ENCODE measurements at places on chromosomes 12 and 14.

GRCh38 chr12:18297902-18298301 lies 36.6 kb downstream of the PIK3C2G start:
- no peak for DNase-seq

GRCh38 chr12:48351022-48351708 lies 446 bp upstream of the ZNF641 start:
- DNase-seq: peak; percentile 53

DNA sequence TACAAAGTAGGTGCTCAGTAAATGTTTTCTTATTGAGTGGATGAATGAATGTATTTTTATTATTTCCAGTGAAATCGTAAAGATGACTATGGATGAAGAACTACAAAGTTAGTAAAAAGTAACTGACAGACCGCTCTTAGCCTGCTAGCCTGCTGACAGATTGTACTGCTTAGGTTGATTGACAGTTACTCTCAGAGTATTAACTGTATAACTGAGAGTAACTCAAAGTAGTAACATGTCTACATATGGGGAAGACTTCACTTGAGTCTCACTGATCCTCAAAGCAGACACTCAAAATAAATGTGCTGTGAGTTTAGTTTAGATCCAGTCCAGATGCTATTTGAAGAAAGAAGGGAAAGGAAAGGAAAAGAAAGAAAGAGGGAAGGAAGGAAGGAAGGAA lies 272.3 kb upstream of the AMIGO2 start:
- DNase-seq: no peak

DNA sequence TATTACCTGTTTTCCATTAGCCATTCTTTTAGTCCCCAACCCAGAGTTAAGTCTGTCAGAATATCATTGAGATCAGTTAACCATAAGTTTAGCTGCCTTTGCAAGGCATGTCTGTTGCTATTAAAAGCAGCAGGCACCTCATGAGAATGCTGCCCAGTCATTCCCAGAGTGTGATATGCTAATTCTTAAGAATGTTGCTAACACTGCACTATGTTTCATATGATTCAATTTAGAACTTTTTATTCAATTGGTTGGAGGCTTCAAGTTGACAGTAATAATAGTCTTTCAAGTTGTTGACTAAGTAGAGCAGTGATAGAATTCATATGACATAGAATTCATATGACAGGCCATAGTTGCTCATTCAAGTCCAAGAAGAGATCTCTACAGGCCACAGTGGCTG lies 292.3 kb downstream of the FUT8 start:
- peak; percentile 13 for DNase-seq

- DNase-seq: no peak
These were observed 149.2 kb upstream of the LRIG3 start for GRCh38 chr12:59069516-59069915.

GRCh38 chr14:51023964-51024363 lies 70.9 kb downstream of the TRIM9 start:
- DNase-seq: peak; percentile 23

GRCh38 chr14:46008348-46008747 lies 643.2 kb downstream of the RPL10L start:
- no peak for DNase-seq

DNA sequence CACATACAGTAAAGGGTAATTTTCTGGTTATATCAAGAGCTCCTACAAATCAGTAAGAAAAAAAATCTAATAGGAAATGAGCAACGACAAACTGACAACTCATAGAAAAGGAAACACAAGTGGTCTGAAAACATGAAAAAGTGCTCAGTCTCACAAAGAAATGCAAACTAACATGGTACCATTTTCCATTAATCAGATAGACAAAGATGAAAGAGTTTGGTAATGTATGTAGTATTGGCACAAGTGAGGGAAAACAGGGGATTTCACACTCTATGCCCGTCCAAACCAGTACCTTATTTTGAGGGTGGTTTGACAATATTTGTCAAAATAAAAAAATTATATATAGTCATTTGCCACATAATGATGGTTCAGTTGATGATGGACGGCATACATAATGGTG lies 13.2 kb downstream of the PTPN11 start:
- no peak for DNase-seq

DNA sequence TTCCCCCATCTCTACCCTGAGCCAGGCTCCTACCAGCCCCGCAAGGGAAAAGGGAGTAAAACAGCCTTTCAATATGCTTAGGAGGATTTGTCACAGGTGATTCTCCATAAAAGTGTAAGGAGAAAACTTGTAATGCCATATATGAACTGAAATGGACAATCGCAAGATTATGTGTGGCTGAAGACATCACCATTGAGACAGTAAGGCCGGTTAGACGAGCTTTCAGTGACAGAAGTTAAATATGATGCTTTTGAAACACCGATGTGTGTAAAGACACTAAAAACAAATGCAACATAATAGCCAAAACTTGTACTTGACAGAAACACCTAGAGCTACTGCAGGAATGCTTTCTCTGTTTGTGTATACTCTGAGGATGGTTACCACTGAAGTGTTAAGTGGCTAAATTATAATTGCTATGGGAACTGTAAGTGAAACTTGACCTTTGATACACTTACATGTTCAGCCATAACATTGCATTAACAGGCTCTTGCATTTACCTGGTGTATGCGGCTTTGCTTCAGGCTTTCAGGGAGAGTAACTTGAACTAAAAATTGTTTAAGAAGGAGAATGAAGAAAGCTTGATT lies 42.3 kb downstream of the FAR2 start:
- no peak for DNase-seq

GRCh38 chr12:102676812-102677211 lies 196.4 kb upstream of the IGF1 start:
- no peak for DNase-seq

GRCh38 chr14:101721951-101722661 lies 39.4 kb upstream of the PPP2R5C start:
- no peak for DNase-seq

DNA sequence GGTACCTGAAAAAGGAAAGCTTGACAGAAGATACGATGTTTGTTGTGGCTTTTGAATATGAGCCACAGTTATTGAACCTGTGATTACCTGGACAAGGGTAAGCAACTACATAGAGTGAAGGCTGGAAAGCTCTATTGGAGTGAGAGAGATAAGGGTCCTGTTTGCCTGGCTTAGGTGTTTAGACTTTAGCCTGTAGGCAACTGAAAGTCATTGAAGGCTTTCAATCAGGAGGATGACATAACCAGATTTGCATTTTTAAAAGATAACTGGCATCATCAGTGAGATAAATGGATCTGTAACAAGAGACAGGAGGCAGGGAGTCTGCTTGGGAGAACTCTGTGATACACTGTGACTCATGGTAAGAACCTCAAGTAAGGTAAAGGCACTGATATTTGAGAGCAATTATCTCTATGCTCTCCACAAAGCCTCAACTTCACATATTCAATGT lies 128.9 kb upstream of the SOX5 start:
- DNase-seq: no peak

DNA sequence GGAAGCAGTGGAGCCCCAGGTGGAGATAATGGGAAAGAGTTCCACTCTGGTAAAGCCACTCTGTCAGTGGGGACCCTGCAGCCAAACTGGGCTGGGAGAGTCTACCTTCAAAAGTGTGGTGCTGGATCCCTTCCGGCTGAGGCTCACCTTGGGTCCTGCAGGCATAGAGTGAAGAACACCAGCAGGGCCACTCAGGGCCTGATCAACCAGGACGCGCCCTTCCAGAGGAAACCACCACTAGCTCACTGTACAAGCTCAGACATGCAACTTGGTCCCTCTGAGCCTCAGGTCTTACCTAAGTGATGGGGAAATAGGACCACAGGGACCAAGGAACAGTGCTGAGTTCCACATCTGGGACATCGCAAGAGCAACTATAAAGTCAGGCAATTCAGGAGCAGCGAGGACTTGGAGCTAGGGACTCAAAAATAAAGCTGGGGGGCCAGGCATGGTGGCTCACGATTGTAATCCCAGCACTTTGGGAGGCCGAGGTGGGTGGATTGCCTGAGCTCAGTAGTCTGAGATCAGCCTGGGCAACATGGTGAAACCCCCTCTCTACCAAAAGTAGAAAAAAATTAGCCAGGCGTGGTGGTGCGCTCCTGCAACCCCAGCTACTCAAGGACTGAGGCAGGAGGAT lies 5.9 kb upstream of the PRPH start:
- no peak for DNase-seq

GRCh38 chr14:90427848-90428426 lies 31.1 kb downstream of the CALM1 start:
- DNase-seq: no peak

DNA sequence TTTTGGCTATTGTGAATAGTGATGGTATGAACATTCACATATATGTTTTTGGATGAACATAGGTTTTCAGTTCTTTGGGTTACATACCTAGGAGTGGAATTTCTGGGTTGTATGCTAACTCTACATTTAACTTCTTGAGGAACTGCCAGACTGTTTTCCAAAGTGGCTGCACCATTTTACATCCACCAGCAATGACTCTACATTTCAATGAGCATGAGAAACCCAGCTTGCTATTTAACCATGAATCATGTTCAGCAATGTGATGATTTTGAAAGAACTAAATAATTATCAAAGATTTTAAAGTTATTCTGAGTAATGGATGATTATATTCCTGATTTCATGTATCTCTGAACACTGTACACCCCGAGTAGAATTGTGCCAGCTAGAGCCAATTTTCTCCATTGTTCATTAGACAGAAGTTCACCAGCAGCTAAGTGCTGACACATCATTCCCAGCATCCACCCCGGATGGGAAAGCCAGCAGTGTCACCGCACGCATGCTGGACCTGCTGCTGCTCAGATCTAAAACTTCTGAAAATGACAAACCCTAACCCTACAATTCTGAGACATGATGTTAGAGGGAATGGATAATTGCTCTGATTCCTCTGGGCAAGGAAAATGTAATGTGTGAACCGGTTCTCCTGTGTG lies 13.3 kb upstream of the ANAPC5 start:
- DNase-seq: peak; percentile 17

GRCh38 chr14:33475623-33476022 lies 475.3 kb downstream of the EGLN3 start:
- peak; percentile 41 for DNase-seq

DNA sequence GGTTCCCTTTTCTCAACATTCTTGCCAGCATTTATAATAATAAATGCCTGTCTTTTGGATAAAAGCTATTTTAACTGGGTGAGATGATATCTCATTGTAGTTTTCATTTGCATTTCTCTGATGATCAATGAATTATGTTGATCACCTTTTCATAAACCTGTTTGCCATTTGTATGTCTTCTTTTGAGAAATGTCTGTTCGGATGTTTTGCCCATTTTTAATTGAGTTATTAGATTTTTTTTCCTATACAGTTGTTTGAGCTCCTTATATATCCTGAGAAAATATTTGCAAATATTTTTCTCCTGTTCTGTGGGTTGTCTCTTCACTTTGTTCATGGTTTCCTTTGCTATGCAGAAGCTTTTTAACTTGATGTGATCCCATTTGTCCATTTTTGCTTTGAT lies 8.1 kb upstream of the LIMA1 start:
- no peak for DNase-seq

DNA sequence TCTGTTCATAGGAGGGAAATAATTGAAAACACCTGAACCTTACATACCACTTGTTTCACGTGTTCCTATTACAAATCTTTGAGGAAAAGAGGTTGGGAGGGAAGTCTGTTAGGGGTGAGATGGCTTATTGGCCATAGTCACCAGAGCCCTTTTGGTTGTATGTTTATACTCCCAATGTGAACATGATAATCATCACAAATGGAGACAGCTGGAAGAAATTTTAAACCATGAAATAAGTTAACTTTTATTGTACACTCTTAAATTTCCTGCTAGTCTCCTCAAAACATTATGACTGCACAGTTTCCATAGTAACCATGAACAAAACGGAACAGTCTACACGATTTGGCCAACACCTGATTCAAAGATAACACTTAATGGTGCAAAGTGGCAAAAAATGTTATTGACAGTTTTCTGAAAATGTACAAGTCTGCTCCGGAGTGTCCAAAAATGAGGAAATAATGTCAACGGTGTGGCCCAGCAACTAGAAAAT lies 56.9 kb downstream of the LMNTD1 start:
- DNase-seq: peak; percentile 85

- peak; percentile 73 for DNase-seq
These were observed 36.4 kb upstream of the NCOR2 start for GRCh38 chr12:124603831-124604251.

DNA sequence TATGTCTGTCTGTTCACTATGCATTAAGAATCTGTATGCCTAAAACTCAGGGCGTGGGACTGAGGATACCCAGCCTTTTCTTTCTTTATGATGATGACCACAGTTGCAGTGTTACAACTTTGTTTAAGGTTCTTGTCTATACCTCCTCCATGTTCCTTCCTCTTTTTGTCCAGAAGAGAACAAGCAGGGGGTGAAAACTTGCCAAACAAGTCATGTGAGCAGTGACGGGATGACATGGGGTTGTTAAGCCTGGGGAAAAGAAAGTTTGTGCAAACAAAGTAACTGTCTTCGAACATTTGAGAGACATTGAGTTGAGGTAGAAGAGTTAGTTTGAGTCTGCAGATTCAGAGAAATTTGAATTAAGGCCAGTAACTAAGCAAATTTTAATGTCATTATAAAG lies 505.5 kb downstream of the NPAS3 start:
- DNase-seq: no peak

GRCh38 chr14:88044776-88045446 lies 40.0 kb downstream of the GPR65 start:
- no peak for DNase-seq

- peak; percentile 19 for DNase-seq
These were observed 57.0 kb upstream of the CERS5 start for GRCh38 chr12:50224026-50224692.

GRCh38 chr12:11618046-11618445 lies 31.4 kb upstream of the ETV6 start:
- no peak for DNase-seq

DNA sequence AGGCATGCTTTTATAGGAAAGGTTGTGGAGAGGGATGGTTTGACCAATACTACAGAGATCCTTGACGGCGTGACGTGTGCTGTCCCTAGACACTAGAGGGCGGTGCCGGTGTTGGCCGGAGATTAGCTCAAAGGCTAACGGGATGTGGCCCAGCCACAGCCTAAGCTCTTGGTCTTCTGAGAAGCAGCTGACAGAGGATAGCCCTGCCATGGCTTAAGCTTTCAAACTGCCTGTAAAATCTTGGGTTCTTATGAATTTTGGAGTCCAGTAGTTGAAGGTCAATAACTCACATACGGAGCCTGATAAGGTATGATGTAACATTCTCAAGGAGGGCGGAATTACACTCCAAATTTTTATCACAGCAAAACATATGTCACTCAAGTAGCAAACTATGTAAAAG lies 515.7 kb upstream of the ATXN7L3B start:
- DNase-seq: peak; percentile 24

GRCh38 chr12:53483225-53483978 lies 15.9 kb downstream of the MAP3K12 start:
- DNase-seq: no peak

- peak; percentile 85 for DNase-seq
These were observed 57.5 kb downstream of the CALM1 start for GRCh38 chr14:90454041-90455000.

DNA sequence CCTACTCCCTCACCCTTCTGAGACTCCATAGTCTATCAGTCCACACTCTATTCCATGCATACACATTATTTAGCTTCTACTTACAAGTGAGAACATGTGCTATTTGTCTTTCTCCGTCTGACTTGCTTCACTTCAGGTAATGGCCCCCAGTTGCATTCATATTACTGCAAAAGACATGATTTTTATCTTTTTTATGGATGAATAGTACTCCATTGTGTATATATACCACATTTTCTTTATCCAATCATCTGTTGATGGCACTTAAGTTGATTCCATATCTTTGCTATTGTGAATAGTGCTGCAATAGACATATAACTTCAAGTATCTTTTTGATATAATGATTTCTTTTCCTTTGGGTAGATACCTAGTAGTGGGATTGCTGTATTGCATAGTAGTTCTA lies 171.8 kb downstream of the DACT1 start:
- no peak for DNase-seq

- no peak for DNase-seq
These were observed 177.4 kb downstream of the DICER1 start for GRCh38 chr14:94979891-94980290.

Data from fibroblast of skin of right quadriceps (primary cell).